Left lung (tissue), 14 donors: ENCODE measurements at places on chromosomes 12 and 14. TPM values are rescaled to one million over a fixed set of nuclear protein-coding genes. Genes with fewer than 3 reads are reported as not detected.

INF2 gene
- polyA plus RNA-seq: 56.4 TPM

INHBE gene
- polyA plus RNA-seq: 0.79 TPM

SETD3 gene
- polyA plus RNA-seq: 38.6 TPM

TSHR gene
- 0.75 TPM for polyA plus RNA-seq

NFATC4 gene
- 98.3 TPM for polyA plus RNA-seq

MAPKAPK5 gene
- 44.4 TPM for polyA plus RNA-seq

PIK3C2G gene
- polyA plus RNA-seq: 24.4 TPM

RERGL gene
- 0.75 TPM for polyA plus RNA-seq

LHX5 gene
- not detected for polyA plus RNA-seq

KRT83 gene
- polyA plus RNA-seq: not detected

LRCOL1 gene
- 2.2 TPM for polyA plus RNA-seq

RIN3 gene
- 15.1 TPM for polyA plus RNA-seq

NGB gene
- not detected for polyA plus RNA-seq

OLR1 gene
- 0.70 TPM for polyA plus RNA-seq

CLEC2B gene
- polyA plus RNA-seq: 18.9 TPM

ACTN1 gene
- polyA plus RNA-seq: 125 TPM

- DNase-seq: no peak
These were observed 175.3 kb downstream of the STXBP6 start for GRCh38 chr14:24874514-24875202.

DNA sequence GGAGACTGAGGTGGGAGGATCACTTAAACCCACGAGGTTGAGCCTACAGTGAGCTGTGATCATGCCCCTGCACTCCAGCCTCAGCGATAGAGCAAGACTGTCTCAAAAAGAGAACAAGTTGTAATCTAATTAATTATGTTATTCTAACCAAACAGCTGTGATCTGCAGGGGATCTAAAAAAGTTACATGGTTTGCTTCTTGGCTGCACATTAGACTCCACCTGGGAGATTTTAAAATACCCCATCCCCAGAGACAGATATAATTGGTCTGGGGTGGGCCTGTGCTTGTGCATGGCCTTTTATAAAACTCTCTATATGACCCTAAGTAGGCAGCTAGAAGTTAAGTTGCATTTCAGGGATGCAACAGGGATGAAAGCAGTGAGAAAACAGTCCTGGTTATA lies 76.7 kb downstream of the SCAF11 start:
- DNase-seq: no peak

DNA sequence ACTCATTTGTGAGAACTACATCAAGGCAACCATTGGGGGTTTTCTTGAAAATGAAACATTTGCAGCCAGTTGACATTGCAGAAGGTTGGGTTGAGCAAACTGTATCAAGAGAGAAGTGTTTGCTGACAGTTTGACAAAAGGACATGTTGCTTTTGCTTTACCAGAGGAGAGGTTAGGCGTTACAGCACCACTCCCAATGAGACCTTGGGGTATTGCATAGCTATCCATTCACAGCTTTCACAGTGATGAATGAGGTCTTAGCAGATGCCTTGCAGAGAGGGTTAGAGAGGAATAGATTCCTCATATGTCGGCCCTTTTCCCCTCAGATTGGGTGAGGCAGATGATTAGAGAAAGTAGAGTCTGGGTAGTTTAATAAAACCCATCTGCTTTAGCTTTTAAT lies 988.9 kb upstream of the FLRT2 start:
- DNase-seq: no peak

GRCh38 chr12:111175396-111176094 lies 193.3 kb downstream of the PHETA1 start:
- DNase-seq: no peak

GRCh38 chr12:16325426-16325825 lies 22.0 kb upstream of the MGST1 start:
- no peak for DNase-seq

DNA sequence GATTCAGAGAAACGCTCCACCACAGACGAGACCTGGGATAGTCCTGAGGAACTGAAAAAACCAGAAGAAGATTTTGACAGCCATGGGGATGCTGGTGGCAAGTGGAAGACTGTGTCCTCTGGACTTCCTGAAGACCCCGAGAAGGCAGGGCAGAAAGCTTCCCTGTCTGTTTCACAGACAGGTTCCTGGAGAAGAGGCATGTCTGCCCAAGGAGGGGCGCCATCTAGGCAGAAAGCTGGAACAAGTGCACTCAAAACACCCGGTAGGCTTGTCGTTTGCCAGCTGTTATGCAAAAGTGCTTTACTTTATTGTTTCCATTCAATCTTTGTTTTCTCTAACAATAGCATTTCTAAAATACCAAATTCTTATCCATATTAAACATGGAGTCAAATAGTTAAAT lies 287.3 kb downstream of the NAV3 start:
- no peak for DNase-seq

DNA sequence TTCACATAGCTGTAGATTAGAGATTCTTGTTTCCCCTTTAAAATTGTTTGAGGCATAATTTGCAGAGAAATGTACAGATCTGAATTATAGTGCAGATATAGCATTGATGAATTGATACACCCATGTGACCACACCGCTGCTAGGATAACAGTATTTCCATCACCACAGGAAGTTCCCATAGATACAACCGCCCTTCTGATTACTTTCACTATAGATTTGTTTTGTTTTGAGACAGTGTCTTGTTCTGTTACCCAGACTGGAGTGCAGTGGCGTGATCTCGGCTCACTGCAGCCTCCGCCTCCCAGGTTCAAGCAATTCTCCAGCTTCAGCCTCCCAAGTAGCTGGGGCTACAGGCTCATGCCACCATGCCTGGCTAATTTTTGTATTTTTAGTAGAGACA lies 8.8 kb upstream of the ASPG start:
- no peak for DNase-seq

DNA sequence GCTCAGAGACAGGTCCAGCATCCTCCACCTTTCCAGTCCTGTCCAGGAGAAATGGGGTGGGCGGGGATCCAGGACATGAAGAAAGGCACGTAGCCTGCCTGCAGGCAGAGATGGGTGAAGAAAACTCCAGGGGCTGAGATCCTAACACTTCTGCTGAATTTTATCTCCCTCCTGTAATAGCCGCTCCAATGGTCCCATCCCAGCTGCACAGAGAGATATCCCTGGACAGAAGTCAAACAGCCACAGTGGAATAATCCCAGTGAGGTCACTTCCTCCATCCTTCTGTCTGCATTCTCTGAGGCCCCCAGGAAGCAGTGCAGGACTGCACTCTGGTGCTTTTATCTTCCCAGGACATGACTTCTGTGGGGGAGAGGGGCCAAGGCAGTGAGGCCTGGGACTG lies 26.3 kb downstream of the KRT18 start:
- no peak for DNase-seq

- no peak for DNase-seq
These were observed 645 bp downstream of the JDP2 start for GRCh38 chr14:75428230-75429104.

- no peak for DNase-seq
These were observed 93.2 kb downstream of the EGLN3 start for GRCh38 chr14:33857650-33858049.

DNA sequence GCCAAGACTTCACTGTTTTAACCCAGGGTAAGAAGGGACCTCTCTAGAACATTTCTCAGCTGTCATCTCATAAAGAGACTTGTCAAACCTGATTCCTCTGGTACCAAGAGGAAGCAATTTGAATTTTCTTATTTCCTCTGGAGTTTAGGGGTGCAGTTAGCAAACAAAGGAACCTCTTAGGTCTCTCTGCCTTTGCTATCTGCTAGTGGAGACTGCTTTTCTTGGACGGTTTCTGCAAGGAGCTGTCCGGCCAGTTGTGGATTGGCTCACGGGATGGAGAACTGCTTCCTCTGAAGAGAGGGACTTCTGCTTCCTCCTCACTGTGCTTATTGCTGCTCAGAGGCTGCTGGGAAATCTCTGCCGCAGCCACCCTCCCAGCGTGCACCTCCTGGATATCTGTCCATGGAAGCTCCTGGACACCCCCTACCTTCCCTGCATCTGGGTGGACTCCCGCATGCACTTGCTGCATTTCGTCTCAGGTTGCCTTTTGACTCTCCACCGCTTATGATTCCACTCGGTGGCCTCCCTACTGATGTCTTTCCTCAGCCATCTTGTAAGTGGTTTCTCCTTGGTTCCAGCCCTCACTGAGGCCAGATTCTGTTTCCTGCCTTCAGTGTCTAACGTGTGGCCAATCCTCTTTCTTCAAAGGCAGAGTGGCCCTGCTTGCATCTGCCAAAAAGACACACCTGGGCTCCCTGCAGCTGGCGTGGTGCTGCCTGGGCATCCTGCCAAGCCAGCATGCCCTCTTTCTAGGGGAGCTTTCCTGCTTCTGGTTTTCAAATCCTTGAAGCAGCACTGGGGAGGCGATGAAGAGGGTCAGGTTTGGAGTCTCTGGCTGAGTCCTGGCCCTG lies 187.3 kb downstream of the CHST11 start:
- DNase-seq: peak; percentile 70

- DNase-seq: no peak
These were observed 207.0 kb upstream of the GARIN2 start for GRCh38 chr14:66982247-66982646.

- DNase-seq: no peak
These were observed 50.1 kb upstream of the BCL11B start for GRCh38 chr14:99321955-99322730.

GRCh38 chr12:7161811-7162210 lies 27.7 kb upstream of the PEX5 start:
- no peak for DNase-seq

DNA sequence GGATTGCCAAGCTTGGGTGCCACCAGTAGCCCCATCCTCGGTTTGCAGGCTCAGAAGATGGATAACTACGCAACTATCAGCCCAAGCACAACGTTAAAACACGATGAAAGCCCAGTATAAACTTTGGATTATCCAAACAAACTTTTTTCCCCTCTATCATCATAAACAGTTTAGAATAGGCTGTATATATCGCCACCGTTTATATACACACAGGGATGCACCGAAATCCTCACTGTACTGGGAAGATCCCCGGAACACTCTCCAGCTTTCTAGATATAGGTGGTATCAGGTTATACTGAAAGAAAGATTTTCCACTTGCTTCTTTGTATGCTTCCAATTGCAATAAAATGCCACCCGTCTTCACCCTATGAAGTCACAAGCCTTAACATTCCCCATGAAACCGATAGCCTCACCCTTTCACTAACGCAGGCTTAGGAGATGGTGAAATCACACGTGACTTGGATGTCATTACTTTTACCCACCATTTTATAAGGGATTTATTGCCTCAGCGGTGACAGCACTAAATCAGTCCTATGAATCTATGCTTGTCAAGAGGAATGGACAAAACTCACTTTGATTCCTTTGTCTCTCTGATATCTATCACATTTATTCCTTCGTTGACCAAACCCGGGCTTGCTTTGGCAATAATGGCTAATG lies 207.6 kb upstream of the FOXN3 start:
- DNase-seq: no peak

DNA sequence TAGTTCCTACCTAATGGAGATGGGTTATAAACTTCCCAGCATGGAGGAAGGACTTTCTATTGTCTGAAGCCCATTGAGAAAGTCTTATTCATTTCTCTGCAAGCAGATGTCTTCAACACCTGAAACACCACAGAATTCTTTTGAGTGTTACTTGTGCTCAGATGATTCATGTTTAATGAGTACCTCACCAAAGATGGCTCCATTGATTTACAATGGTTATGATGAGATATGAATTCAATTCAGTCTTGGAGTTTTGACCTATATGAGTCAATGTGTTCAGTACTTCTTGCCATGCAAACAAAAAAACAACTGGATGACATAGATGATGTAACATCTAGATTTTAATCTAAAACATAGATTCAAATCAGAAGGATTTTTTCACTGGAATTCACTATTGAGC lies 15.4 kb upstream of the PAWR start:
- no peak for DNase-seq

- DNase-seq: no peak
These were observed 115.4 kb downstream of the KLHL28 start for GRCh38 chr14:44846232-44846824.

DNA sequence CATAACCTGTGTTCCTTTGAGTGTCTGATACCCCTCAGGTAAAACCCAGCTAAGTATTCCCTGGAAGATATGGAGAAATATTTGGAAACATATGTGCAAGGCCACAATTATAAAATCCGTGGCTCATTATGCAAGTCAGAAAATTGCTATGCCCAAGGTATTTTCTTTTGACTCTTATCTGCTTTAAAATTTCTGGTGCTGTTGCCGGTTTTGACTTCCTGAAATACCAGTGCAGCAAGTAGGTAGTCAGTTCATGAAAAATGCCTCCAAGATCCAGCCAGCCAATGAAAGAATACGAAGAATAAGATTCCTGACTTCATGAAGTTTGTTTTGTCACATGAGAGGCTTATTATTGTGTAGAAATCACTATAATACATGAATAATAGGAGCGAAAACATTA lies 20.2 kb upstream of the FUT8 start:
- DNase-seq: no peak

DNA sequence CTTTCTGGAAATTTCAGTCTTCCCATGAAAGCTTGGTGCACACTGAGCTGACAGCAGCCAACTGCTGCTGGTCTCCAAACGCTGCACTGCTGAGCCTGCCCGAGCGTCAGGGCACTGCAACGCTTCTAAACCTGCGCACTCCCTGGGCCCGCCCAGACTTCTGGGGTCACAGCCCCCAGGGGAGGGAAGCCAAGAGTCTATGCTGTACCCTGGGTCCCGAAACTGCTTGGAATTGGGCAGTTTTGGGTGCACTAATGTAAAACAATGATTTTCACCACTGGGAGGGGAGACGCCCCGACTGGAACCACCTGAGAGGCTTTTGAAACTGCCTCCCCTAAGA lies 32.0 kb downstream of the CCDC92 start:
- no peak for DNase-seq

- DNase-seq: no peak
These were observed 23.2 kb downstream of the ITPR2 start for GRCh38 chr12:26809611-26810285.

- no peak for DNase-seq
These were observed 304.3 kb upstream of the KITLG start for GRCh38 chr12:88884600-88884999.

DNA sequence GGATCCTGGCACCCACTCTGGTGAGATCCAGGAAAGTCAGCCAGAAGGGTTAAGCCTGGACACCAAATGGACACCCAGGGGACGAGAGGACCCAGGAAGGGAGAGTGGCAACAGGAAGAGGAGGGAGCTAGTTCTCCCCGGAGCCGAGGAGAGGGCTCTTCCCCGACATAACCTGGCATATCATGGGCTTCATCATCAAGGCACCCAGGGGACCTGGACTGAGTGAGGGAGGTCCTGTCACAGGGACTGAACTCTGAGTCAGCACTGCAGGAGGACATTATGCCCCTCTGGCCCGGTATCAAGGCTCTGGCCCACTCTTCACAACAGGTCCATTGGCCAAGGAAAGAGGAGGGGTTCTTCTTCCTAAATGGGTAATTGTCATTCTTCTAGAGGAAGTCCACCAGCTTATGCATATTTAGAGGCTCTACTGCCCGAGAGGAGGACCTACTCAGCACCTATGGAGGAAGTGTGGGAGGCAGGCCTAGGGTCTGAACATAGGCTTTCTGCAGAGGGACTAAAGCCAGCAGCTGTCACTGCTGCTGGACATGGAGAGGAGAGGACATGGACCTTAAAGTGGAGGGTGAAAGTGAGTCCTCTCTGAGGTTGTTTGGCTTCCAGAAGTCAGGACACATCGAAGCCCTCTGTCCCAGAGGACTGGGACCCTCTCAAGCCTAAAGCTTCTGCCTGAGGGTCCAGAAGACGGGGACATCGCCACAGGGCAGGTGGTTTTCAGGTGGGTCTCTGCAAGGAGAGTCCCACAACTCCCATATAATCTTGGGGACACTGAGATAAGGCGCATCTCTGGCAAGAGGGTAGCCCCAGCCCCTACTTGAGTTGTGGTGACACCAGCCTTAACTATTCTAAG lies 18.6 kb downstream of the ISCA2 start:
- DNase-seq: peak; percentile 22
